ENCODE measurements at places on chromosomes 12 and 14.

DNA sequence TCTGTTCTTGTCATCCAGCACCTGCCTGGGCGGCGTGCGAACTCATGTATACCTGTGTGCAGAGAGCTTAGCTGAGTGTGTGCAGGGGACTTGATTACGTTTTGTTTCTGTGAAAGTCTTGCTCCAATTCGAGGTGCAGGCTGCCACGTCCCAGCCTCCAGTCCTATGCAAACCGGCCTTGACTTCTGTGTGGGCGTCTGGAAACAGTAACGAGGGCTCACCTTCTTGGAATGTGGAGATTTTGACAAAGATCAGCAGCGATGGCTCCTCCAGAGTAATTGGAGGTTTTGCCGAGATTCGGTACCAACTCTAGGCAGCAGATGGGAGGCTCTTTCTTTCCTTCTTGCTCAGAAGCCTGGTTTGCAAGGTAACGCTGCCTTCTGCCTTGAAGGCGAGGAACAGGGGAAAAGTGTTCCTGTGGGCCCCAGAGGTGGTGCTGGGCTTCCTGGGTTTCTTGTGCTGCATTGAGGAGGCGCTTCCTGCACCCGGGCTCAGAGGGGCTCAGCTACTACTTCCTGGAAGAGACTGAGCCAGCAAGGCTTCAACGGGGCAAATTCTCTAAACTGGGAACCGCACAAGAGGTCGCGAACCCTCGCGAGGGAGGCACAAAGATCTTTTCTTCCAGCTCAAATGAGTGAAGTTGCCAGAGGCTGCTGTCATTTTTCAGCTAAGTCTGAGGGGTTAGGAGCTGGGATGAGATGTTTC, 249.0 kb downstream of the AACS start:
- no peak for DNase-seq

- DNase-seq: no peak
These were observed 96.9 kb downstream of the DNAH10 start for GRCh38 chr12:123859035-123859434.

GRCh38 chr14:21234112-21234511, 35.1 kb downstream of the HNRNPC start:
- no peak for DNase-seq

- DNase-seq: no peak
These were observed 14.1 kb upstream of the MIS18BP1 start for GRCh38 chr14:45267071-45267470.

GRCh38 chr12:71415336-71416231, 24.0 kb upstream of the LGR5 start:
- no peak for DNase-seq

GRCh38 chr12:3538466-3539030, 47.5 kb downstream of the PRMT8 start:
- no peak for DNase-seq

DNA sequence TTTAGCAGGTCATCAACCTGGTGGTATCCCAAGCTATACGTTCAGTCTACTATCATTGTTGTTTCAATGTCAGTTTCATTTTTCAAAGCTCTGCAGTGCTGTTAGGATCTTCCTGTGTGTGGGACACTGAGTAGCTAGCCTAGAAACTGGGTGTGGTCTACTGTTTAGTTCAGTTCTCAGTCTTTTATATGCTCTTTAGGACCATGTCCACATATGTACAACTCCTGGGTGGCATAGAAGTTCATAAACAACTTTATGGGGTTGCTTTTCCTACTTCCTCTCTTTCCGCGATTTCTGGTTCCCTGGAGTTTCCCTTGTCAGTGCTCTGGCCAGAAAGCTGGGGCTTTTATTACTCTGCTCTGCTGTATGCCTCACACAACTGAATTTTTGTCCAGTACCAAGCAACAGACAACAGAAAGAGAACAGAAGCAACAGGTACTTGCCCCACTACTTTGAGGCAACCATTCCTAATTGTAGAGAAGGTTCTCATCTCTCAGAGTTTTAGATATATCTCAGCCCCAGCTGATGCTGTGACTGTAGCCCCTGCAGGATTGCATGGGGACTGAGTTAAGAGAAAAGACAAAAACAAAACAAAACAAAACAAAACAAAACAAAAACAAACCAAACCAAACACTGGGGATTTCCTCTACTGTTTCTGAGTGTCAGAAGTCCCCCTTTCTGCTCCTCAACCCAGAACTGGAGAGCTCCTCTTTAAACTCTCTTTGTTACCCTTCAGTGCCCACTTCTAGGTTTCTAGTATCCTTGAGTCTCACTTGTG, 30.3 kb downstream of the MIS18BP1 start:
- DNase-seq: no peak

DNA sequence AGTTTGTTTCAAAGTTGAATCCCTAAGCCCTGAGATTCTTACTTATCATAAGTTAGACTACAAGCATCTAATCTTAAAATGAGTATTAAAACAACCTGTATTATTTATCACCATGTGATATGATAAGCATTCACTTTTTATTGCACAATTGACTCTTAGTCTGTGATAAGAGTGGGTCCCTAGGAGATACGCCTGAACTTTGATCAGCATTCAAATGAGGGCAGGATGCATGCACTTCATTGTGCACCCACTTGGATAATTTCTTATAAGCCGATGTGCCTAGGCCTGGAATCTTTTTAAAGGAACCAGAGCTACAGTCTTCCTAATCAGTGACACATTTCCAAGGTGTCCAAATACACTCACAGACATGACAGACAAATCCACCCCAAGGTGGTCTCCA, 31.4 kb upstream of the SPTLC2 start:
- no peak for DNase-seq

DNA sequence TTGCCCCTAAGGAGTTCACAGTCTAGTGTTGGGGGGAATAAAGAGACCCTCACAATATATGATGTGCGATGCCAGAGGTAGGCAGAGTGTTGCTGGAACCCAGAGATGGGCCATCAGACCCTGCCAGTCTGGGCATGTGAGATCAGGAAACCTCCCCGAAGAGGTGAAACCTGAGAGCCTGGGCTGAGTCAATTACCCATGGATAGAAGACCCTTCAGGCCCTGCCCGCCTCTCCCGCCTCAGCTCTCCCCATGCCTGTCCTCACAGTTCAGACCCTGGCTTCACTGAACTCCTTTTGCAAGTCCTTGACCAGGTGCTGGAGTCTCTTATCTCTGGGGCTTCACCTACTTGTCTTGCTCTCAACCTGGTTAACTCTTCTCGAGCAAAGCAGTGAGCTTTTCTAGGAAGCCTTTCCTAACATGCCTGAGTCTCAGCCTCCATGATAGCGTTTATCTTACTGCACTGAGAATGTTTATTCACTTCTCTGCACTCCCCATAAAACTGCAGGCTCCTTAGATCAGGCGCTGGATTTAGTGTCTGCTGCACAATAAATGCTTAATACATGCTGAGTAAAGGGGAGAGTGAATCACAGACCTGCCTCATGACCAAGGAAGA, 19.6 kb downstream of the ALDH1L2 start:
- no peak for DNase-seq

- DNase-seq: no peak
These were observed 1.7 kb upstream of the NEK9 start for GRCh38 chr14:75128596-75128990.

Data from sigmoid colon (tissue), 7 donors.